ENCODE measurements at places on chromosomes 3 and 15. TPM values are rescaled to one million over a fixed set of nuclear protein-coding genes. Genes with fewer than 3 reads are reported as not detected.

FGF7 gene
- not detected for total RNA-seq

GRCh38 chr15:61861962-61862361, 198.3 kb downstream of the VPS13C start:
- no peak for DNase-seq

GRCh38 chr3:151290673-151291072, 12.3 kb upstream of the P2RY14 start:
- no peak for DNase-seq

- no peak for DNase-seq
Observed at GRCh38 chr3:80368616-80369015, 600.8 kb upstream of the ROBO1 start.

GRCh38 chr3:60917141-60917540, 334.1 kb downstream of the FHIT start:
- no peak for DNase-seq

ANKRD63 gene
- not detected for total RNA-seq

SYNM gene
- 2.1 TPM for total RNA-seq

KBTBD12 gene
- total RNA-seq: 0.29 TPM

DNA sequence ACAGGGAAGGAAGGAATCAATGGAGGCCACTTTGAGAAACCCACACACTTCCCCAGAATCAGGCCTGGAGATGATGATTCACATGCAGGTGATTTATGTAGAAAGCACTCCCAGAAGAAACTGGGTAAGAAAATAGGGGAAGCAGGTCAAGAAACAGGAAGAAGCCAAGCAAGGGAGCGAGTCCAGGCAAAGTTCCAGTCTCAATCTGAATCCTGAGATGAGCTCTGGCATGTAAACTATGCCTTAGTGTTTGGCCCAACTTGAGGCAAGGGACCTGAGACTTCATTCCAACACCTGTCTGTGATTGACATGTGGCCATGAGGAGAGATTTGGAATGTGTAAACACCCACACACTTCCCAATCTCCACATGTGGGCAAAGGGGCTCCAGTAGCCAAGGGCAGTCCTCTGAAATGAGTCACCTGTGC, 61.6 kb upstream of the CTNNB1 start:
- DNase-seq: no peak

DNA sequence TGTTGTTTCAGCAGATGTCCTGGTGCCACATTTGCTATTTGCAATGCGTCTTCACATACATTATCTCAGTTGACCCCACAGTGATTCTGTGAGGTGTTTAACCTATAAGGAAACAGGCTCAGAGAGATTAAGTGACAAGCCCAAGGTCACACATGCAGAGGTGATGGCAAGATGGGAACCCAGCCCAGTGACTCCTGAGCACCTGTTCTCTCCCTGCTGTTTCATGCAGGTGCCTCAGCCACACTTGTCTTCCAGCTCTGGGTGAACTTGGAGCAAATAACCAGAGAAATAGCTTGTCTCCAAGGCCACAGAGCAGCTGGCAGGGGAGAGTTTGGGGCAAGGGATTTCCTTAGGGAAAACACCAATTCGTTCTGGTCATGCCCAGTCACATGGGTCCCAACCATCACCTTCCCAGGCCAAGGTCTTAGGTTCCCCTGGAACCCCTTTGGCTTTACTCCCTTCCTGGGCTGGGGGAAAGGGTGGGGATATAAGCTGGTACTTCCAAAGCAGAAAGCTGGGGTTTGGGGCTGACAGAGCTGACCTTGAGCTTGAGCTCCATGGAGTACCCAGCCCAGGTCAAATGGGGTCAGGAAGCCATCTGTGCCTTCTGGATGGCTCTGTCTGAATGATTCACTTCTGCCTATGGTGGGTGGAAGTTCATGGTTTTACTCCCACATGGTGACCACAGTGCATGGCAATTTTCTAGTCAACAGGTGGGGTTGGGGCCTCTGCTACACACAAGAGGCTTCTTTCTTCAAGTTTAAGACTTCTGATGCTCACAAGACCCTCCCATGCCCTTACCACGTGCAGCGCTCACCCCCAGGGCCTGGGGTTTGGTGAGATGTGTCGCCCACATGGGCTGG, 22.4 kb downstream of the LIPC start:
- no peak for DNase-seq

GRCh38 chr3:58661836-58662420, 4.6 kb downstream of the FAM3D start:
- no peak for DNase-seq

- DNase-seq: no peak
Observed at GRCh38 chr3:57451150-57451846, 92.8 kb downstream of the DNAH12 start.

GRCh38 chr3:70873686-70874085, 561.2 kb upstream of the MDFIC2 start:
- DNase-seq: no peak

DNA sequence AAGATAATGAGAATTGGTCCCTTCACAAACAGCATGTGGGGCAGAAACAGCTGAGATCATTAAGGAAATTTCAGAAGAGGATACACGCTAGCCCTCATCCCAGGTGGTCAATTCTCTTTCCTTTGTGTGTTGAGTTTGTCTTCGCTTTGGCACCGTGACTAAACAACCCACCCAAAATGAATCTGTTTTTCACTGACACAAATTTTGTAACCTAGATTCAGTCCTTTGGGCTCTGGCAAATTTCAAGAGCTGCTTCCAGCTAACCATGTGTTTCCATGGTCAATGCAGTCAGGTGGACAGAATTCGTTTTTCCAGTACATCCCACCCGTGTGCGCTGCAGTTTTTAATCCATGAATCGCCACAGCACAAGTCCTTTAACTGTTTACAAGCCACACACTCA, 435.4 kb downstream of the WDR72 start:
- no peak for DNase-seq

DNA sequence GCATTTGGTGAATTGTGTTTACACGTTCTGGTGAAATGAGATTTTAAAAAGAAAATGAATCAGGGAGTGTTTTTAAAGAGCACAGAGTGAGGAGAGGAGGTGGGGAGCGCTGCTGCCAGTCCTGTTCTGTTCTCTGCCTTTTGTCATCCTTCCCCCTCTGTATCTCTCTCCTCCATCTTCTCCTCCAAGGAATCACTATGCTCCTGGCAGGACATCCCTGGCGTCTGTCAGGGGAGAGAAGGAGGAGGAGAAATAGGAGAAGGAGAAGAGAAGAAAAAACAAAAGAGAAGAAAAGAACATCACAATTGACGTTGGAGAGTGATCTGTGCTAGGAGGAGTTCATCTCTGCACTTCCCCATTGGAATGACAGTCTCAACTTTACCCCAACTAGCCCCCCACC, 627.6 kb upstream of the TBL1XR1 start:
- DNase-seq: no peak

KNSTRN gene
- total RNA-seq: 54.7 TPM

GRCh38 chr3:182469086-182469485, 324.2 kb upstream of the ATP11B start:
- no peak for DNase-seq

GRCh38 chr3:129181819-129182218, 1.9 kb downstream of the CNBP start:
- no peak for DNase-seq

INKA1 gene
- total RNA-seq: 2.5 TPM

OXTR gene
- 8.4 TPM for total RNA-seq

DNA sequence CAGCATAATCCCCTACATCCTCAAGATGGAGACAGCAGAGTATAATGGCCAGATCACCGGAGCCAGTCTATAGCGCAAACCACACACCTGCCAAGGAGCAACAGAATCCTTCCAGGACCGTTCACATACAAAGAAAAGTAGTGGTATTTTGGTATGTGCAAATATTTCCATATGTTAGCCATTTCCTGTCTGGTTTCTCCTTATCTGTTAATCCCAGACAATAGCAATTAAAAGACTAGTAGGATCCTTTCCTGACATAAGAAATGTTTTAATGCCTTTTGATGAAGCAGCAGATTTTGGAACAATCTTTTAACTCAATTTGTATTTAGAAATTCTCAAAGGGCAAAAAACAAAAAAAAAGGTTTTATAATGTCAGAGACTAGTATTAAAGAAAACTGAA, 22.2 kb downstream of the MRPS25 start:
- DNase-seq: no peak

DNA sequence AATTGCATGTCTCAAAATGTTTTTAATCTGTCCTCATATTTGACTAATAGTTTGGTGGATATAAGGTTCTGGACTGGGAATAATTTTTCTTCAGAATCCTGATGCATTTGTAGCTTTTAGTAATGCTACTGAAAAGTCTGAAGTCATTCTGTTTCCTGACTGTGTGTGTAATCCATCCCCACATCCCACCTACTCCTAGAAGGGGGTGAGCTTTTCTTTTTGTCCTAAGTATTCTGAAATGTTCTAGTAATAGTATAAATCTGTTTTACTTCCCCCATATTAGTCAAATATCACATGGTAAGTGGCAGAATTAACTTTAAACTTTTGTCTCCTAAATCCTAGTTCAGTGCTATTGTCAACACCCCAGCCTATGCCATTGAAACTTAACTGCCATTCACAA, 162.8 kb downstream of the GREM1 start:
- DNase-seq: no peak

- no peak for DNase-seq
Observed at GRCh38 chr3:150588027-150588830, 14.9 kb upstream of the SELENOT start.

DNA sequence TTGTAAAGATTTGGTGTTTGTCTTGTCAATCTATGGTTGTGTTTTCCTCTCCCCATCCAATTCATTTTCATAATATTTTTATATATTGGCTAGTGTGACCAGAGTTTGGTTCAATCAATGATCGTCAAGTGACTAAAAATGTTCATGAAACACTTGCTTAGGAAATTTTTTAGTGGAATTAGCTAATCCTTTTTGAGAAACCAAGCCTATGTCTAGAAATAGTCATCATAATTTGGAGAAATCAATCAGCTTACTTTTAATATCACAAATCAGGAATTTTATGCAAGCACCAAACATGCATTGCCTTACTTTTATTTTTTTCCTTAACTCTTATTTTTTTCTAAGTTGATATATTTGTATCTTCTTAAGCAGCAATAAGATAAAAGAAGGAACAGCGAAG, 403.1 kb upstream of the TBL1XR1 start:
- no peak for DNase-seq

HTR3E gene
- total RNA-seq: not detected

SLC9C1 gene
- total RNA-seq: not detected

DNA sequence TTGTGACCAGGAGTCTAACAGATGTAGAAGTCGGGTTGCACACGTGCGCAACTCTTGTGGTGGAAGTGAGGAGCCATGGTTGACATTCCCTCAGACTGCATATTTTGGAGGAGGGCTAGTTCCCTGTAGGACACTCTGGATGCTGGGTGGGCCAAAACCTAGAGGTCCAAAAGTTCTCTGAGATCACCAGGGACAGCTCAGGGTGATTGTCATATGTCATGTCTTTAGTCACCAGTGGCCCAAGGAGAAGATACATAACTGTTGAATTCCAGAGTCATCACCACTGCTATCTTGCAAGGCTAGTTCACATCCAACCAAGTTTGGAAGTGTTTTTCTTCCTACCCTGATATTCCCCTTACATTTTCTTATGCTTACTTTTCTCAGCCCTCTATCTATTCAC, 95.2 kb upstream of the C3orf80 start:
- no peak for DNase-seq

SEC11A gene
- 192 TPM for total RNA-seq

DNA sequence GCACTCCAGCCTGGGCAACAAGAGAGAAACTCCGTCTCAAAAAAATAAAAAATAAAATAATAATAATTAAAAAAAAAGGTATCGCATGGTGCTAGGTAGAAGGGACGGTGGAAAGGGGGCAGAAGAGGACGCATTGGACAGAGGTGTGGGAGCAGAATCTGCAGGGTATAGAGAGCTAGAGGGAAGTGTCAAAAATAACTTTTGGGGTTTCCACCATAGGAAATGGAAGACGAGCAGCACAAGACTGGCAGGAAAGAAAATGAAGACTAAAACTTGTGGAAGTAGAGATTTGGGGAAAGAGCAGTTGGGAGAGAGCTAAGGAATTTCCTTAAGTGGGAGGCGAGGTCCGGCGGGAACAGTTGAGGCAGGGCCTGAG, 585 bp upstream of the MKRN2 start:
- no peak for DNase-seq

RTP3 gene
- total RNA-seq: not detected

- no peak for DNase-seq
Observed at GRCh38 chr3:170656284-170656683, 70.4 kb upstream of the SLC7A14 start.

GRCh38 chr3:153634683-153635082, 472.7 kb downstream of the RAP2B start:
- DNase-seq: no peak

TMF1 gene
- 15.6 TPM for total RNA-seq

GRCh38 chr3:101898752-101899169, 49.4 kb downstream of the NFKBIZ start:
- no peak for DNase-seq

GRCh38 chr15:78374436-78375393, 34.6 kb downstream of the CRABP1 start:
- no peak for DNase-seq

TATDN2 gene
- 14.0 TPM for total RNA-seq

DNA sequence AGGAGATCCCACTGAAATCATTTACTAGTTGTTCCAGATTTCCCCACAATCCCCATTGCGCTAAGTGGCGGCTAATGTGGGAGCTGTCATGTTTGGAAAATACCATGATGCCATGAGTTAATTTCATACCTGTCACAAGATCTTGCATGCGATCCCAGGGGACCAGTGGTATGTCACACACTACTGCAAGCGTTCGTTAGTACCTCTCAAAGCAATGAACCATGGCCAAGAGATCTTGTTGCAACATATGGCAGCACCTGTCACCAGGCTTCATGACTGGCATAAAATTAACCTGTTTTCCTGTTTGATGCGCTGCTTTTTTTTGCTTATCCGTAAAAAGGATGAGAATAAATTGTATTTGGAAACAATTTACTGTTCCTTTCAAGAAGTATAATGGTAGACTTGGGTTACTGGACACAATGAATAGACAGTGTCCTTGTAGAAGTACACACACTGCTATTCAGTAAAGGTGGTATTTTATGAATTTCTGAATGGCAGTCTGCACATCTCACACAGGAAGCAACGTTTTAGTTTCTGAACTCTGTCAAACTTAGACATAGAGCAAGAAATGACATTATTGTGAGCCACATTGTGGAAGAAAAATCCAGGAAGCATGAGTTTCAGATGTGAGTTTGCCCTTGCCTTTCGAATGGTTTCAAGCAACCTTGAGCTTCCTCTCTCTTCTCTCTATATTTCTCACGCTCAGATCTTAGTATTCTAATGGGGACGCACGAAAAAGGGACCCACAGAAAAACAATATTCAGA, 81.9 kb downstream of the CHL1 start:
- DNase-seq: no peak

DNA sequence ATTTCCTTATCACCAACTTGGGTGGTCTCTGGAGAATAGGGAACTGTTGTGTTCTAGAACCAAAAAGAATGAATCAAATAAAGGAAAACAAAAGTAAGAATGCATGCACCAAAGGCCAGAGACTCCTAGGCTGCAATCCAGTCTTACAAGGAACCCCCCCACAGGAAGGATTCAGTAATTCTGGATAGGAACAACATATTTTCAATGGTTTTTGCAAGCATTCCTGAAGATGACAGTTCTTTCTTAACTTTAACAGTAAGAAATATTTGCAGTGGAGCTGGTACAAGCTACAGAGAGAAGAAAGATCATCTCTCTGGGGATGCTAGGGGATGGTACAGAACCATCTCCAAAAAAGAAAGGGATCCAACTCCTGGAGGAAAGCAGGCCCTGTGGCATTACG, 116.2 kb upstream of the CHRM5 start:
- DNase-seq: no peak

Data from epithelial cell of proximal tubule (primary cell).